AG08395 (cell line): ENCODE measurements at places on chromosomes 7 and 10.

GRCh38 chr7:73742338-73742752 is 3.7 kb upstream of the ABHD11 start:
- DNase-seq = no peak

- DNase-seq = no peak
These were observed 21.0 kb upstream of the CSGALNACT2 start for GRCh38 chr10:43117031-43117776.

GRCh38 chr7:36896418-36896817 is 172.1 kb upstream of the AOAH start:
- DNase-seq = no peak

- DNase-seq = no peak
These were observed 97.1 kb downstream of the SH3PXD2A start for GRCh38 chr10:103758294-103758681.

- DNase-seq = no peak
These were observed 184.3 kb downstream of the FOXP2 start for GRCh38 chr7:114598946-114599345.
